Stimulated activated CD4-positive, alpha-beta T cell treated with anti-CD3 and anti-CD28 coated beads, Interleukin-1b, Interleukin-23, amount 100 ng/mL, for 1 hour (primary cell): ENCODE measurements at places on chromosomes 6 and 20.

DNA sequence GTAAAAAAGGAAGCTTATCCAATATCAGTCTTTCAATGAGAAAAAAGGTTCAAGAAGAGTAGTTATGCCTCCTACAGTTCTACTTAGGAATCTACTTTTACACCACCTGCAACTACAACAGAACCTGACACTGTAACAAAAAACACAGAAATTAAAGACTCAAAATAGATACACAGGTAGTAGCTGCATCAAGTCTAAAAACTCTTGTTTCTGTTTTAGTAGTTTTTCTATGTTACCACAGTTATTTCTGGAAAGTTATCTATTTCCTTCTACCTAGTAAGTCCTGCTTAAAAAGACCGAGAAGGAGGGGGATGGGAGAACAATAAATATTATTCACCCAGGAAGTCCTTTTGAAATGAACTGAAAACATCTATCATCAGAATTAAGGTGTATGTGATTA is 52.5 kb downstream of the ATG5 start:
- DNase-seq: no peak

GRCh38 chr6:12749531-12750379 is 33.2 kb downstream of the PHACTR1 start:
- DNase-seq: no peak

- no peak for DNase-seq
Observed at GRCh38 chr20:38962928-38963401, 821 bp downstream of the DHX35 start.

DNA sequence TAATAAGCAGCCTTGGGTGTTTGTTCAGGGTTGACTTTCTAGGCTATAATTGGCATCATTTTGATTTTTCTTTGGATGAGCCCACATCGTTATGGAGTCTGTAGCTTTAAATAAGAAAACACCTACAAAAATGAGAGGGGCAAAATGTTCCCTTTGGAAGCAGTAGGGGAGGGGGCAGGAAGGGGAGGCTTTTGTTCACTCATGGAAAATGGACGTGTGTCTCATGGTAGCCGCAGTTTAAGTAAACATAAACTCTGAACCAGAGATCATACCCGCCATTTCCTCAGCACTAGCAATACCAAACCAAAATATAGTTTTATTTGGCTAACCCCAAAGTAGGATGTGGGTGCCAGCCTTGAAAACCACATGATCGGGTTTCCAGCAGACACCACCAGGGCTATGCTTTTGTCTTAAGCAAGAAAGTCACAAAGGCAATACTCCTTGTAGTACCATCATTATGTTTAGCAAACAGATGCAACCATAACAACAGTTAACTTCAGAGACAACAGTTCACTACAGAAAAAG is 572.5 kb upstream of the JAG1 start:
- no peak for DNase-seq
